NCI-H460 (cell line): ENCODE measurements at places on chromosomes 4 and X.

- DNase-seq: no peak
These were observed 120.4 kb downstream of the TMEM164 start for GRCh38 chrX:110123331-110123782.

- DNase-seq: no peak
These were observed 11.7 kb downstream of the RPL9 start for GRCh38 chr4:39446842-39447573.

DNA sequence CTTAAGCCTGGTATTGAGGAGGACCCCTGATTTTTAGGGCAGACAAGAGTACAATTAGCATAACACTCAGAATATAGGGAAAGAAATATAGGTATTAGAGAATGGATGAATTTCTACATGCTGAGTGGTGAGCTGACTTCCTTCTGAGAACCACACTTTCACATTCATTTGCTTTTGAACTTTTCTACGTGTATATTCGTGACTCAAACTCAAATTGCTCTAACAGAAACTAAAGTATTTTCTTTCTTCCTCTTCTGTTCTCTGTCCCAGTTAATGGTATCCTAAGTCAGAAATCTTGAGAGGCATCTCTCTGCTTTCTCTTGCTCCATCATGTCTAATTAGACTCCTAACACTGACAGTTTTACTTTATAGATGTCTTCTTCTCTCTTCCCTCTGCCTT, 103.2 kb upstream of the CITED1 start:
- DNase-seq: no peak

DNA sequence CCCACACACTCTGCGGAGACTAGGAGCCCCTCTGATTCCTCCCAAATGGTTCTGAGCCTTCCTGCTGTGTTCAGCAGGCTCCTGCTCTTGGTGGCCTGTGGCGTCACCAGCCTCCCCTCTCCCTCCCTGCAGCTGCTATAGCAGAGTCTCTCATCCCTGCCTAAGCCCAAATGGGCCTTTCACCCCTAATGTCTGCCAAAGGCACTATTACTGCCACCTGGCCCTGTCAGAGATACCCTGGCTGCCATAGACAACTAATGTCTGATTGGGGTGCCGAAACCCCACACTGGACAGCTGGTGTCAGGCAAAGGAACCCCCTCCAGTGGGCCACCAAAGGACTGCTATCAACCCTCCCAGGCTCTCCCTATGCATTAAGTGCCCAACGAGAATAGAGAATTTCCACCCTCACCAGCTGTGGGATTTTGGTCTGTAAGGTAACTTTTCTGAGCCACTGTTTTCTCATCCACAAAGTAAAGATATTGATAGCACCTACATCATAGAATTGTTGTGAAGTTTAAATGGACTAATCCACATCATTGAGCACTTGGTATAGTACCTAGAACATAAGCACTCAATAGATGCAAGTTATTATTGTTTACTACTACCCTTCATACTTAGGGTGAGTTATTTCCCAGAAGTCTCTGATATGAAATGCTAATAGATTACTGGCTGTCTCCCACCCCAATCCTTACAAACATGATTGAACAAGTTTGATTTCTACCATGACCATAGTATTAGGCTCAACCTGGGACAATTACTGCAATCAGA, 421.3 kb downstream of the MID1IP1 start:
- DNase-seq: no peak
